ENCODE measurements at places on chromosomes 1 and 21. TPM values are rescaled to one million over a fixed set of nuclear protein-coding genes. Genes with fewer than 3 reads are reported as not detected.

Gene HSPB7
- not detected for total RNA-seq

Gene CYP2J2
- 0.82 TPM for total RNA-seq

Gene TOR1AIP2
- 51.4 TPM for total RNA-seq

Gene OR2L8
- total RNA-seq: not detected

Gene CTTNBP2NL
- total RNA-seq: 3.6 TPM

Measured in activated T-cell treated with anti-CD3 and anti-CD28 coated beads, Interleukin-2, amount 50 U/mL, for 72 hours (primary cell).